ENCODE measurements at places on chromosomes 1 and 21.

- peak; percentile 39 for DNase-seq
Measured at GRCh38 chr1:159800177-159800930, 1.8 kb upstream of the FCRL6 start.

GRCh38 chr1:169511316-169512005 is 25.7 kb upstream of the SLC19A2 start:
- peak; percentile 95 for DNase-seq

- DNase-seq: no peak
Measured at GRCh38 chr1:54230507-54231339, 30.8 kb downstream of the MRPL37 start.

DNA sequence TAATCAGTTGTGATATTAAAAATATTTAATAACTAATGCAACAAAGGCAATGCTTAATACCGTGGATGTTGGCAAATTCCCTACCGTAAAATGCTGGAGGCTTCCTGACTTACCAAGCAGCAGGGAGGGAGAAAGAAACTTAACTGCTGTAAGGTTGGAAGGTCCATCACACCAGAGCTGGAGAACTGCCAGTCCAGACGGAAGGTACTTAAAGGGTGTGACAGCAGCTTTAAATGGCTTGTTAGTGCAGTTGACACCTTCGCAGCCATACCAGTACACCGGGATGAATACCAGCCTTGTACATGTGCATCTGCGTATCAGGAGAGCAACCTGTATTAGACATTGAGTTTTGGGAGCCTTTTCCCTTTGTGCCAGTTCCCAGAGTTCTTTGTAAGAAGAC is 269.5 kb upstream of the NCAM2 start:
- DNase-seq: no peak

- DNase-seq: no peak
Measured at GRCh38 chr1:247500865-247501264, 35.4 kb downstream of the OR2C3 start.

DNA sequence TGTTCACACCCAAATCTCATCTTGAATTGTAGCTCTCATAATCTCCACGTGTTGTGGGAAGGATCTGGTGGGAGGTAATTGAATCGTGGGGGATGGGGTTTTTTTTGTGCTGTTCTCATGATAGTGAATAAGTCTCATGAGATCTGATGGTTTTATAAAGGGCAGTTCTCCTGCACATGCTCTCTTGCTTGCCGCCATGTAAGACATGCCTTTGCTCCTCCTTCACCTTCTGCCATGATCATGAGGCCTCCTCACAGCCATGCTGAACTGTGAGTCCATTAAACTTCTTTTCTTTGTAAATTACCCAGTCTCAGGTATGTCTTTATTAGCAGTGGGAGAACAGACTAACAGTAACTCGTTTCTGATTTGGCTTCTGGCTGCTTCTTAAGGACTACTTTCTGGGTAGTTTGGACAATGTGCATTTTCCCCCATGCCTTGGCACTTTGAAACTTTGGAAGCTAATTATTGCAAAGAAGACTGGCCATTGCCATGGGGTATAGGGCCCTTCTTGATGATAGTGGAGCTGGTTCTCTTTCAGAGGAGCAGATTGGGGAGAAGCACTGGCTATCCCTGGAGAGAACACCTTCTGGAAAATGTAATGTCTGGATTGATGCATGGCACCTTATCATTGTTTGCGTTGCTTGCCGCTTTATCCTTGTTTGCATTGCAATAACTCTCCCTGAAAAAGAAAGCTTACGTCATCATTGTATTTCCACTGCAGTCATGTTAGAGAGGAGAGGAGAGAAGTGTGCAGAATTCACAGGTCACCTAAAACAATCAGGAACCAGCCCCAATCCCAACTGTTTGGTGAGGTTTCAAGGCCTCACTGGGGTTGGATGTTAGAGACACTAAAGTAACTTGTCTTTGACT is 5.9 kb downstream of the CNIH3 start:
- no peak for DNase-seq

GRCh38 chr21:45897191-45898027 is 84.2 kb upstream of the COL6A1 start:
- no peak for DNase-seq

GRCh38 chr21:41731081-41731480 is 35.8 kb downstream of the RIPK4 start:
- DNase-seq: no peak

DNA sequence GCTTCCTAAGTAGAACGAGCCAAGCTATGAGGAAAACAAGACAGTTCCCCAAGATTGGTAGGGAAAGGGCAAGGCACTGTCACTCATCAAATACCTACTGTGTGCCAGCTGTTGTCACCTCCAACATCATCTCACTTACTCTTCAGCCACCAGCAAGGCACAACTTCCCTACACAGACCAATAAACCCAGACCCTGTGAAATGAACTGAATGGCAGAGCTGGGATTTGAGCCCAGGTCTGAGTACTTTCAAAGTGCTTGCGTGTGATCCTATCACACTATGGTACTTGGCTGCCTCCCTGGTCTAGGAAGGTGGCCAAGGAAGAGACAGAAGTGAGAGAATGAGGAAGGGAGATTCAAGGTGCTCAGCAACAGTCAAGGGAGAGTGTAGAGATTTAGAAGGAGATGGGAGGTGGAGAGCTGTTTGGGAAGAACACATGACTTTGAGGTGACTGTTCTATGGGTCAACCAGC is 16.7 kb upstream of the TRIM63 start:
- DNase-seq: no peak

- DNase-seq: no peak
Measured at GRCh38 chr1:172086137-172086536, 244.8 kb downstream of the DNM3 start.

GRCh38 chr1:228894442-228894989 is 159.2 kb downstream of the RHOU start:
- DNase-seq: no peak

DNA sequence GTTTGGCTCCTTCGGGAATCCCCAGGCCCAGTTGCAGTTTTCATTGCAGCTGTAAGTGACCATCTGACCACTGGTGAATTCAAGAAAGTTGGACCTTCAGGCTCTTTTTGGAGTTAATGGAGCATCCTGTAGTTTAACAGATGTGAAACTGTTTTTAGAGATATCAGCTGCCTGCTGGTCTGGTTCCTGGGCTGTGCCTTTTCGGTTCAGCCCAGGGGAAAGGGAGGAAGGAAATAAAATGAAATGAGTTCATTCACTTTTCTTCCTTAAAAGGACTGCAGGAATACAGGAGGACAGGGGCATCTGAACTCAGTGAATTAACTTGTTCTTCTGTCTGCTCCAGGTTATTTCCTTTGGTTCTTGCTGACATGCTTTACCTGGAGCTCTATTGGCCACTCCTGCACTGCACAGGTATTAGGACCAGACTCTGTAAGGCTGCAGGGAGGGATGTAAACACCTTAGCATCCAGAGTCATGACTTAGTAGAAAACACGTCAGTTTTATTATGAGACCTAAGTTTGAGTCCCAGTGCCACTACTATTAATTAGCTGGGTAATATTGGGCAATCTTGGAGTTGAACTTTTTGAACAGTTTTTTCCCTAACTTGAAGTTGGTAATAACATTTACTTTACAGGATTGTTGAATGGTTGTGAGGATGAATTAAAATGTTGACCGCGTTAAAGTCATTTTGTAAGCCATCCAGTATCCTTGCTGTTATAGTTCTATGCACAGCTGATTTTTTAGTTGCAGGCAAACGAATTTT is 83.6 kb downstream of the LRRC8D start:
- no peak for DNase-seq

DNA sequence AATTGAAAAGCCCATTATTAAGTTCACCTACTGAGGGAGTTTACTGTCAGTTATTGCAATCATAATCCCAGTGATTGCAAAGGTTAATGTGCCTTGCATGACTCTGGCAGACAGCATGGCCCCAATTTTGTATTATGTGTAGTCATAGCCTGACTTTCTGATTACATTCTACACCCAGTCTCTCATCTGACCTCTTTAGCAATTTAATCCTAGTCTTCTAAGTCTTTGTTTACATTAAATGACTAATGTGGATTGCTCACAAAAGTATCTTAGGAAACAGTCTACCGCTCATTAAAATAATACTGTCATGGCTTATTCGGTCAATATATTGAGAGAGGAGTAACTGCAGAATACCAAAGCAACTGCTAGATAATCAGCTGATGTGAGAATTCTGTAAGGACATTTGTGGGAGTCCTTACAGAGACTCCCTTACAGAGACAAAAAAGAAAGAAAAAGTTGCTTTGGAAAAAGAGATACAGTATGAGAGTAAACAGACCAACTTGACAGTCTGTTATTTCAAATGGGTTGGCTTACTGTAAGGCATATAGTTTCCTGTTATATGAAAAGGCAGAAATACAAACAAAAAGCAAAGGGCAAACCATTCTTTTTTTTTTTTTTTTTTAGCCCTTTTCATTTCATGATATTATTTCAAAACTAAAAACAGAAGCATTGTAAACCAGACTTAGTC is 42.8 kb downstream of the SMG7 start:
- peak; percentile 90 for DNase-seq

DNA sequence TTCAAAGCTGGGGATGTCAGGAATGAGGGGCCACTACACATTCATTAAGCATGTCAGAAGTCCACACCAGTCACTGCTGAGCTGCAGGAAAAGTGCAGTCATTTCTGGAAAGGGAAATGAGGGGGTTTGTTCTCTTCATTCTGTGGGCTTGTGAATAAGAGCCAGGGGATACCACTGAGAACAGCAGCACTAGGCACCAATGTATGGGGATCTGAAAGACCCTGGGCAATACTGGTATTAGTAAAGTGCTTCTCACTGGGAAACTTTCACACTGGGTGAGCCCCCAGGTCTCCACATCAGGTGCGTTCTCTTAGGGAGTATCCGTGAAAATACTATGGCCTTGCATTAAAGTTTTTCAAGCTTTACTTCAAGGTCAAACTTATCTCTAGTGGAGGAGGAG is 49.9 kb downstream of the TGFB2 start:
- DNase-seq: no peak

- peak; percentile 83 for DNase-seq
Measured at GRCh38 chr21:45011911-45012661, 62.3 kb upstream of the ADARB1 start.

DNA sequence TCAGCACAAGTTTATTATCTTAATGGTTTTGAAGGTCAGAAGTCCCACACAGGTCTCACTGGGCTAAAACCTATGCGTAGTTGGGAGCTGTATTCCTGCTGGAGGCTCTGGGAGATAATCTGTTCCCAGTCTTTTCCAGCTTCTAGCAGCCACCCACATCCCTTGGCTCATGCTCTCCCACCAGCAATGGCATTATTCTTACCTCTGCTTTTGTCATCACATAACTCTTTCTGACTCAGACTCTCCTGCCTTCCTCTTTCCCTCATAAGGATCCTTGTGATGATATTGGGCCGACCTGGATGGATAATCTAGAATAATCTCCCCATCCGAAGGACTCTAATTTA is 122.2 kb upstream of the PRDX6 start:
- DNase-seq: peak; percentile 56

DNA sequence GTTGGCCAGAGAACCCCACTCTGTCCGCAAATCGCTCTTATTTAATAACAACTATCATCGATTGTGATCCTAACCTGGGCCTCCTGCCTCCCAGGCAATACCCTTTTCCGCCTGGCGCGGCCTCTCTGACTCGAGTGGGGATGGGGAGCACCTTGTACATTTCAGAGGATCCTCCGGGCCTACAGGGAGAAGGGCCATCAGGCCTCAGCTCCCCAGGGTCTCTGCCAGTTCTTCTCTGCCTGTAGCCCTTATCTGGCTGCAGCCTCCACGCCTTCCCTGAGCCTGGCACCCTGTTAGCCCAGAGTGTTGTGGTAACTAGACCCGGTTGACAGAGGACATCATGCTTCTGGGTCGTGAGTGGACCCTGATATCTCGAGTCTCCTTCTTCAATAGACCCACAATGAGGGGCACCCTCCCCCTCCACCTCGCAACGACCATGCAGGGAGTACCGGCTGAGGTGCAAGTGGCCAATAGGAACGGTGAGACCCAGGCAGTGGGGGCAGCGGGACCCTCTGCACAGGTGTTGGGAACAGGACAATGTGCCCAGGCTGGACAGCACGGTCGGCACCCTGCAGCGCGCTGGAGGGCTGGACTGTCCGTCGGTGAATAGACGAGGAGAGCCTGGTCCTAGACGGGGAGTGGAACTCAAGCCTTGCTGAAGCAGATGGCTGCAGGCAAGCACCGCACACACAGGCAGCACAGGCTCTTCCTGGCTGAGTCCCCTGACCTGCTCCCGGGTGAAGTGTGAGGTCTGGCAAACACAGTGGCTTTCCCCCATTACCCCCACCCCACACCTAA is 7.1 kb upstream of the CRYBG2 start:
- DNase-seq: no peak

DNA sequence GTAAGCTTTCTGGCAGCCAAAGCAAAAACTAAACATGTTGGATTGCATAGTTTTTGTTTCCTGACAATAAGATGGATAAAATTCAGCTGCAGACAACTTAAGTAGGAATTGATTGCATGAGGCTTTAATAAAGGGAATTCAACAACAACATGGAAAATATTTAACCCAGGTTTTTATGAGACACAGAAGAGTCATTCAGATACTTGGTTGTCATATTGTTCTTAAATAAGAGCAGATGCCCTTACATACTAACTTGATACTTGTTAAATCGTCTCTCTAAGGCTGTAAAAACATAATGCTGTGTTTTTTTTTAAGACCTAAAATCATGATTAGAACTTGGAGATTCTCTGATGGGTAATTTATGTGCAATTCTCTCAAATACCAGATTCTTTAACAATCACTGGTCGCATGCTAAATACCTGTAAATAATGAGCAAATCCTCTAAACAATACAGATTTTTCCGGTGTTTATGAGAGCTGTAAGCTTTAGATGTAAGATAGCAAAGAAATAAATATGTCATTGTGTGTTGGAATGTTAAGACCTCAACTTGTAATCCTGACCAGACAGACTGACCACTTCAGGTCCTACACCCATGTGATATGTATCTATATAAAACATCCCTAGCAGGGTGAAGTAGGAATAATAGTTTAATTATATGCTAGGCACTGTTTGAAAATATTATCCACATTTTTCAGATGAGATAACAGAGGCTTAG is 37.8 kb upstream of the CD34 start:
- DNase-seq: no peak

DNA sequence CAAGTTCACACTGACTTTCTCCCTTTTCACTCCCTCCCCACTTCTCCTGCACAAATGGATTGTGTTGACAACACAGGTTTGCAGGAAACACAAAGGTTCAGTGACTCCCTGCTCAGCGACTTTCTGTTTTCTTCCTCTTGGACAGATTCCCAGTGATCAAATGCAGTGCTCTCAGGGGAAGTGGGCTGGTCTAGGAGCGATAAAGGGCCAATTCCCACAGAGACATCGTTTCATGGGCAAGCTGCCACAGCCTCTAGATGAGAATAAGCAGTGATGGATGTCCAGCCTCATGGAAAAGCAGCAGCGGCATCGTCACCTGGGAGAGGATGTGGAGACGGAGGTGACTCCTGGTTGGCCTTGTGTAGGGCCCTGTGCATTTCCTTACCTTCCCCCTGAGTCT is 30.6 kb downstream of the FYB2 start:
- DNase-seq: no peak

- no peak for DNase-seq
Measured at GRCh38 chr1:37878071-37878470, 18.7 kb upstream of the MTF1 start.

GRCh38 chr1:47797575-47797974 is 199.6 kb downstream of the TRABD2B start:
- DNase-seq: peak; percentile 24

GRCh38 chr1:106659490-106660244 is 396.8 kb upstream of the PRMT6 start:
- no peak for DNase-seq

GRCh38 chr1:29501227-29501976 is 265.1 kb downstream of the PTPRU start:
- DNase-seq: no peak

Measured in fibroblast of mammary gland (primary cell).